Right atrium auricular region (tissue), 2 donors: ENCODE measurements at places on chromosomes 7 and 10. TPM values are rescaled to one million over a fixed set of nuclear protein-coding genes. Genes with fewer than 3 reads are reported as not detected.

DNA sequence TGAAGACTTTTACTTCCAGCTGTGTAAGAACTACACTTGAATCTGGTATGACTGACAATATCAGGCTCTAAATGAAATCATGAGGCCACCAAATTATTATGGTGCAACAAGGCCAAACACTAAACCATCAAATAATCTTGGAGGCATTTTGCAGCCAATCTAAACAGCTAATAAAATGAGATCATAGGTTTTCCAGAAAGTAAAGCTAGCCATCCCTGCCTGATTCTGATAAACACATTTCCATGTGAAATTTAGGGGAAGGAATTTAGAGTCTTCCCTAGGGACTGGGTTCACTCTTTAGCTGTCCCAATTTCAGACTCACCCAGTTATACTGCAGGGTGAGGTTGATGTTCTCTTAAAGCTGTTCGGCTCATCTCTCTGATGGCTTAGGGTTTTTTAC lies 190.3 kb upstream of the TMEM196 start:
- no peak for DNase-seq

- no peak for DNase-seq
These were observed 97.7 kb downstream of the CREB5 start for GRCh38 chr7:28510026-28510369.

DNA sequence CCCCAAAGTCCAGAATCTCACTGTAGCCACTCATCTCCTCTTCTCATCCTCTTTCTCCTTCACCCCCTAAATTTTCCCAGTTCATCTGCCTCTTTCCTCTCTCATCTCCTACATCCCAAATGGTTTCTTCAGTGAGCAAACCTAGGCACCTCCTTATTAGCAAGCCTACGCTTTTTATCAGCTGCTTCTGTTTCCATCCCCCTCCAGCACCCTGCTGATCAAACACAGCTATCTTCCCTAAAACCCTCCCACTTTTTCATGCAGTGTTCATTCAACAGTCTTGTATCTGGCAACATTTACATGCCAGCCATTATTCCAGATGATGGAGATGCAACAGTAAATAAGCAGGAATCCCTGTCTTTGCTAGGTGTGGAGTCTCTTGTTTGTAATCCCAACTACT lies 3.3 kb upstream of the ABRAXAS2 start:
- no peak for DNase-seq

GRCh38 chr10:96357038-96357620 lies 1.7 kb downstream of the OPALIN start:
- DNase-seq = no peak

DNA sequence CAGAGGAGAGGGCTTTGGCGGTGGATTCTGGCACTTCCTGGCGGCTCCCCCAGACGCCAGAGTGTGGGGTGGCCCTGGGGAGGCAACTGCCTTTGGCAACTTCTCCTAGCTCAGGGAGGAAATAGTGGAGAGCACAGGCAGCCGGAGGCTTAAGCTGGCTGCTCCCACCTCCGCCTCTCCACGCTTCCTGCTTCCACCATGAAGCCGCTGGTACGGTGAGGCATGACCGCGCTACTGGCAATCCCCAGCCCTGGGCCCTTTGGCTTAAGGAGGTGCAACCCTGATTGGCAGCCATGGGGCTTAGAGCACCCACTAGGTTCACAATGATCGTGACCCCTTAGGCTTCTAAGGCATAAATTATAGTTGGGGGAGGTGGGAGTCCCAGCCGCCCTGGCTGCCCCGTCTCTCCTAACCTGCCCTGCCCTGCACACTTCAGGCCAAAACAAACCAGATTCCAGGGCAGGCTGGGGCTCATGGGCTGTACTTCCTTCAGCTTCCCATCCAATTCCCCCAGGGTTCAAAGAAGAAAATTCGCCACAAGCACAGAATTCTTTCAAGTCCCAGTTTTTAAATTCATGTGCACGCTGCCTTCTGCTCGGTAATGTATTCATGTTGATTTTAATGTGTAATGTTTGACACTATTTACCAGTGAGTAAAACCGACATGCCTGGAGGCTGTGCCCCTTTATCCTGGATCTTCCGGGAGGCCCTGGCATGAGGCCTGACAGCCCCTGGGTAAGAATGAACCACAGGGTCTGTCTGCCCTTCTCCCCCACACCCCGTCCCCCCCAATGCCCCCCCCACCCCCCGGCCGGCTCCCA lies 90.7 kb upstream of the LRRC4 start:
- DNase-seq = peak; percentile 59

DNA sequence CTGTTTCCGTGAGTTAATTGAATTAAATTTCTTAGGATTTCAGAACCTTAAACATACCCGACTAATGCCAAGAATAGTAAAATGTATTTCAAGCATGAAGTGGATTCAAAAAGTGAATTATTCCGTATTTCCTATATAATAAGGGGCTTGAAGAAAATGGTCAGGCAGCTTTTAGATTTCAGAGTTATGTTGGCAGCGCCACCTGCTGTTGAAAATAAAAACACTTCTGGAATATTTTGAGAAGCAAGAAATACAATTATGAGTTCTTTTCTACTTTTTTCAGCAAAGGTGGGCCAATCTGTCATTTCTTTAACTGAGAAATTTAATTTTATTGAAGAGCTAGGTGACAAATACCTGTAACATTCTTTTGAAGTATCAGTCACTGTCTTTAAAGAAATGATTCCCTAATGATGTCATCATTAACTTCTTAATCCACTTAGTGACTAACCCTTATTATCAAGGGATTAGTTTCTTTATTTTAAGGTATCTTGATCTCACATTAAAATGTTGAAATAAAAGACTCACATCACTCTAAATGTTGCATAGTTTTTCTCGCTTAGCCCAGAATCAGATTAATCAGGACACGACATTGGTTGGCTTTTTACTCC lies 36.6 kb upstream of the AGR3 start:
- no peak for DNase-seq

GRCh38 chr7:159108941-159109652 lies 35.6 kb downstream of the VIPR2 start:
- no peak for DNase-seq

The OR13A1 gene
- total RNA-seq = not detected

- peak; percentile 90 for DNase-seq
These were observed 22.8 kb downstream of the CYP17A1 start for GRCh38 chr10:102814453-102814871.

DNA sequence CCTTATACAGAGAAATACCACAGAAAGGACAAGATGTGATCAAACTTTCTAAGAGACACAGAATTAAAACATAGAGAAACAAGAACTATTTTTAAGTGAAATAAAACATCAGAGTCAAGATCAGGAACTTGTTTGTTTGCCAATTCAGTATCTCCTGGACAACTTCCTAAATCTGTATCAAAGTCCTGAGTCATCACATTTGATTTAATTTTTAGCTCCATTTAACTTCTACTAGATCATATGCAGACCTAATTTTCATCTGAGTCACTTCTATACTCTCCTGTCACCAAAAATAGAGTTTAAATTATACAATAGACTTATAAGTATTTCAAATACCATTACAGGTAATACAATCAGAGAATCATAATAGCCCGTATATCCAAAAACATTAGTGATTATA lies 268.1 kb downstream of the PRKG1 start:
- no peak for DNase-seq

DNA sequence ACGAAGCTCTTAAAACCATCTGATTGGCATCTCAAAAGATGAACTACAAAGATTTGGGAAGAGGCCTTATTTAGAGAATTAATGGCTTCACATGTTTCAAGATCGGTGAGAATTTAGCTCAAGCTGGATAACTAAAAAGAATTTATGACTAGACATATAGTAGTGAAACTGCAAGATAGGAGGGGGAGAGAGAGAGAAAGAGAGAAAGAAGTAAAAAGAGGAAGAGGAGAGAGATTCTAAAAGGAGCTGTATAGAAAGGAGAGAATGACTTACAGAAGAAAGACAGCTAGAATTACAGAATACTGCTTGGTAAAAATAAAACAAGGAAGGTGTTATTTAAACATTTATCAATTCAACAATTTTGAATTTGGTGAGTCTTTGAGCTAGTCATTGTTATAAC lies 592.3 kb downstream of the SH2D4B start:
- DNase-seq = no peak

GRCh38 chr10:82576093-82576492 lies 701.1 kb downstream of the NRG3 start:
- DNase-seq = no peak

GRCh38 chr7:193481-194251 lies 1.3 kb downstream of the FAM20C start:
- no peak for DNase-seq

The ITPRID1 gene
- not detected for total RNA-seq

- no peak for DNase-seq
These were observed 491 bp upstream of the AKAP9 start for GRCh38 chr7:91940171-91940570.

GRCh38 chr10:128072941-128073645 lies 53.1 kb downstream of the MKI67 start:
- no peak for DNase-seq

DNA sequence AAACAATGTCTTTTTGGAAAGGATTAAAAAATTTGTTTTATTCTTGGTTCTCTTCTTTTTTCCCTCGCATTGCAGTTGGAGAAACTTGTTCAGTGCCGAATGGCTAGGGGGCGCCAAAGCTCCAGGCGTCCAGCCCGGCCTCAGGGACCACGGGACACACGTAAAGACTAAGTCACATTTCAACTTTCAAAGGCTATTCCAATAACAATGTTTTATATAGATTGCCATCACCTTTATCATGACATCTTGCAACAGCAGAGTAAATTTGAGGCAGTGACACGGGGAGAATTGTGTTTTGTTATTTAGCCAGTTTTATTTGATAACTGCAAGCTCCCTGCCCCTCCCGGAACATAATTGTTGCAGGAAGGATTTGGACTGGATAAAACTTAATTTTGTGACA lies 2.2 kb upstream of the IGFBP3 start:
- DNase-seq = peak; percentile 84

The PPP1R9A gene
- 23.4 TPM for total RNA-seq

The KLLN gene
- 0.56 TPM for total RNA-seq

DNA sequence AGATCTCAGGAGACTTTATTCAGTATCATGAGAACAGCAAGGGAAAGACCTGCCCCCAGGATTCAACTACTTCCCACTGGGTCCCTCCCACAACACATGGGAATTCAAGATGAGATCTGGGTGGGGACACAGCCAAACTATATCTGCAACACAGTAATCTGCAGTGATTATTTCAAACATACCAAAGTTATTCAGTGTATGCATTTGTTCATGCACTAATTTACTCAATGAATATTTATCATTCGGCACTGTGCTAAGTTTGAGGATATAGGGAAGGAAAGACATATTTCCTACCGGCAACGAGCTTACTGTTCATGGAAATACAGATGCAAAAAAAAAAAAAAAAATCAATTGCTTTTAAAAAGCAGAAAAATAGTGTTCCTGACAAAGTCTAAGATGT lies 91.6 kb upstream of the IMMP2L start:
- no peak for DNase-seq

The KCP gene
- total RNA-seq = not detected

- DNase-seq = no peak
These were observed 369.8 kb downstream of the SDK1 start for GRCh38 chr7:3670898-3671297.

DNA sequence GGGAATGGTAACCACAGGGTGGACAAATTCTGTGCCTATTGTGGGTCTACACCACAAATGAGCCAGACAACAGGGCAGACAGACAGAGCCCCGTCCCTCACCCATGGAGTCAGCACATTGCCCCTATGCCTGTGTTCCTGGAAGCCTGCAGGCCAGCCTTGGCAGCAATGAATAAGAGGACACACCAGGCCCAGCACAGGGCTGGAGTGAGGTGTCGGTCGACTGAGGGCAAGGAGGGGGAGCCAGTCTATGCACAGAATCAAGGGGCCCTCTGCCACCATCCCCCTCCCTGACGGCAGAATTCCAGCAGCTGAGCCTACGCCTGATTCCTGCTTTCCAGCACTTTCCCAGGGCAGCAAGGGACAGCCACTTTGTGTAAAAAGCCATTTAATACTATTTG lies 98.2 kb downstream of the CALN1 start:
- no peak for DNase-seq

The PPP1R17 gene
- total RNA-seq = not detected

The CREM gene
- 33.4 TPM for total RNA-seq

DNA sequence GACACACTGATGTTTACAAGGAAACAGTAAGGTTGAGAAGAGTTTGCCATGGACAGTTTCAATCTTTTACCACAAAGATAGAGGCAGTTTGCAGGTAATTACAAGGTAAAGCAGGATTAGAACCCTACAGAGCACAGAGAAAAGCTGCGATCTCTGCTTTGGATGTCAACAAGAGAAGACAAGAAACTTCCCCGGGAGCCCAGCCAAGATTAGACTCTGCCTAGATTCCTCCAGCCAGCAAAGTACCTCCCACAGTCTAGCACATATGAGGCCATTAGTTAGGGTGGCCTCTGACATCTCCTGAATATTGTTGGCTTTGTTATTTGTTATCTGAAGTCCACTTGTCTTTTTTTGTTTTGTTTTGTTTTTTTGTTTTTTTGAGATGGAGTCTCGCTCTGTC lies 178.1 kb downstream of the CALN1 start:
- no peak for DNase-seq

The HYAL4 gene
- not detected for total RNA-seq

- DNase-seq = no peak
These were observed 51.0 kb upstream of the OSBPL3 start for GRCh38 chr7:25031007-25031406.

- no peak for DNase-seq
These were observed 82.4 kb upstream of the SDK1 start for GRCh38 chr7:3218411-3219225.

DNA sequence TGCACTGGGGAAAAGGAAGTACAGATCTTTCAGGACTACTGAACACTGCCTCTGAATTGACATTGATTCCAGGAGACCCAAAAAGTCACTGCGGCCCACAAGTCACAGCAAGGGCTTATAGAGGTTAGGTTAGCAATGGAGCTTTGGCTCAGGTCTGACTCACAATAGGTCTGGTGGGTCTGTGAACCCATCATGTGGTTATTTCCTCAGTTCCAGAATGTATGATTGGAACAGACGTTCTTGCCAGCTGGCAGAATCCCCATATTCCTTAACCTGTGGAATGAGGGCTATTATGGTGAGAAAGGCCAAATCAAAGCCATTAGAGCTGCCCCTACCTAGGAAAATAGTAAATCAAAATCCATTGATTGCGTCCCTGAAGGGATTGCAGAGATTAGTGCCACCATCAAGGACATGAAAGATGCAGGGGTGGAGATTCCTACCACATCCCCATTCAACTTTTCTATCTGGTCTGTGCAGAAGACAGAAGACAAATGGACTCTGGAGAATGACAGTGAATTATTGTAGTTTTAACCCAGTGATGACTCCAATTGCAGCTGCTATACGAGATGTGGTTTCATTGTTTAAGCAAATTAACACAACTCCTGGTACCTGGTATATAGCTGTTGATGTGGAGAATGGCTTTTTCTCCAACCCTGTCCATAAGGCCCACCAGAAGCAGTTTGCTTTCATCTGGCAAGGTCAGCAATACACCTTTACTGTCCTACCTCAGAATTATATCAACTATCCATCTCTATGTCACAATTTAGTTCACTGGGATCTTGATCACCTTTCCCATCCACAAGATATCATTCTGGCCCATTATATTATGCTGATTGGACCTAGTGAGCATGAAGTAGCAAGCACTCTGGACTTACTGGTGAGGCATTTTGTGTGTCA lies 44.5 kb upstream of the PIK3CG start:
- DNase-seq = no peak

The CCDC126 gene
- total RNA-seq = 10.6 TPM
